NCI-H1436 treated with DMSO at 0.1 percent for 48 hours (cell line): ENCODE measurements at places on chromosomes 13 and 19.
A peak's percentile ranks its signal among the peaks of the same experiment; 100 is the strongest.

DNA sequence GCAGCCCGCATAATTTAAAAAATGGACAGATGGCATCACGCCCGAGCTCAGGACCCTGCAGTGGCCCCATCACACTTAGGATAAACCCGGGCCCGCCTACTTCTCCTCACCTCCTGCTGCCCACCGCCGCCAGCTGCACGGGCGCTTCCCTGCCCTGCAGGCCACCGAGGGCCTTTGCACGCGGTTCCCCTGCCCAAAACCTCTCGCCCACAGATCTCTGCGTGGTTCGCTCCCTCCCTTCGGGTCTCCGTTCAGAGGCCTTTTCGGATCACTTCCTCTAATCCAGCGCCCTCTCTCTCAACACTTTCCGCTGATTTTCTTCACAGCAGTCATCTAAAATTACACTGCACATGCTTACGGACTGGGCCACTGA is 1.8 kb downstream of the SHISA7 start:
- no peak for DNase-seq

GRCh38 chr19:48491793-48492123 is 19.9 kb downstream of the LMTK3 start:
- no peak for DNase-seq

DNA sequence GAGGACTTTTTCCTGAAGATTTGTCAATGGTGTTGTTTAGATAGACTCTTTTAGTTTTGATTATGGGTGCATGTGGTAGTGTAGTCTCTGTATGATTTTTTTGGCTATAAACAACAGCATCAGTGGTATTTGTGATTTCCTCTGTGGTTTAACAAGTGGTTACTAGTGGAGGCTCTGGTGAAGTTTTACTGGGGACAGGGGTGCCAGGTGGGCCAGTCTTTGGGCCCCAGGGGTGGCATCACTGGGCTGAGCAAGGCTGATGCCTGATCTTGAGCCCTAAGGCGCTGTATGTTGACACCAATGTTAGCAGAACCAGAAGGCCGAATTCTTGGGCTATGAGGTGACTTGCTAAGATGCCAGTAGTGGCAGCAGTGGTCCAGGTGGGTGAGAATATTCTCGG is 811.4 kb downstream of the DACH1 start:
- DNase-seq = no peak

- DNase-seq = no peak
Measured at GRCh38 chr13:90835826-90836225, 511.7 kb upstream of the MIR17HG start.

GRCh38 chr13:91572944-91573598 is 174.7 kb downstream of the GPC5 start:
- no peak for DNase-seq

GRCh38 chr19:4310247-4311121 is 6.1 kb downstream of the FSD1 start:
- no peak for DNase-seq

DNA sequence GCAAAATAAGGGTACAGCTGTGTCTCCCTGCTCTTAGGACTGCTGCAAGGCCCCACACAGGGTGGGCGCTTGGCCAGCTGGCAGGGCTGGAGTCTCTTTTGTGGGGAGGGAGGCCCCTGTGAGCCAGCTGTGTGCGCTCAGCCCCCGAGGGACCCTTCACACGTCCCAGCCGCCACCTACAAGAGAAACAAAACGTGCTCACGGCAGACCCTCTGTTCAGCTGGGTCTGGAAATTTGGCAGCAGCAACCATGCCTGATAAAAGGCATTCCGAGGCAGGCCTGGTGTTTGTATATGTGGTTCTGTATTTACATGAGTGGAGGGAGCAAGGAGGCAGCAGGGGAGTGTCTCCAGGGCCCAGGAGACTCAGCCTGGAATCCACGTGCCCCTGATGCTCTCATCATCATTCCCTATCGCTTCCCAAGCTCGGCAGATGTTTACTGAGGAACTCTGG is 49.7 kb downstream of the CRTC1 start:
- no peak for DNase-seq

GRCh38 chr13:113184568-113185440 is 23.7 kb downstream of the PCID2 start:
- DNase-seq = no peak

- DNase-seq = no peak
Measured at GRCh38 chr13:40152145-40152544, 496.7 kb downstream of the COG6 start.

GRCh38 chr13:62682788-62683187 is 1267.1 kb upstream of the PCDH20 start:
- DNase-seq = no peak

DNA sequence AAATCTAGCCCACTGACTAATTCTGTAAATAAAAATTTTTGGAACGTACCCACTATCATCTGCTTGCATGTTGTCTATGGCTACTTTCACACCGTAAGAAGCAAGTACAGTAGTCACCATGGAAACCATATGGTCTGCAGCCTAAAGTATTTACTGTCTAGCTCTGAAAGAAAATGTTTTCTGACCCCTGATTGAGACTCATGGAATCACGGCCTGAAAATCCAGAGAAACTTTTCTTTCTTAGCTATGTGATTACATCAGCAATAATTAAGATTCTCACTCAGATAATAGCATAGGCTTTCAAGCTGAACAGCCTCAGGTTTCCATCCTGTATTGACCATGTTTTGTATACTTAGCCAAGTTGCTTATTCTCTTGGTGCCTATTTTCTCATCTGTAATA is 264.6 kb downstream of the NHLRC3 start:
- DNase-seq = no peak

DNA sequence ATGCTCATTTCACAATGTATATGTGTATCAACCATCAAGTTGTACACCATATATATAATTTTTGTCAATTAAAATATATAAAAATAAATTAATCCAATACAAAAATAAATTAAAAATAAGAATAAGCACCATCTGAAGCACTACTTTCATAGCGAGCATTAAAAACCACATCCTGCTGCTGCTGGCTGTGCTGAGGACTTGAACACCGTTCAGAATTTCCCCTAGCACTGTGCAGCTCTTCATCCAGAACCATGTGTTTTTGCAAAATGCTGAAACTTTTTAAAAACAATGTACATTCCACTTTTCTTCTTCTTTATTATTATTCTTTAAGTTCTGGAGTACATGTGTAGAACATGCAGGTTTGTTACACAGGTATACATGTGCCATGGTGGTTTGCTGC is 40.0 kb upstream of the FOXO1 start:
- DNase-seq = no peak

DNA sequence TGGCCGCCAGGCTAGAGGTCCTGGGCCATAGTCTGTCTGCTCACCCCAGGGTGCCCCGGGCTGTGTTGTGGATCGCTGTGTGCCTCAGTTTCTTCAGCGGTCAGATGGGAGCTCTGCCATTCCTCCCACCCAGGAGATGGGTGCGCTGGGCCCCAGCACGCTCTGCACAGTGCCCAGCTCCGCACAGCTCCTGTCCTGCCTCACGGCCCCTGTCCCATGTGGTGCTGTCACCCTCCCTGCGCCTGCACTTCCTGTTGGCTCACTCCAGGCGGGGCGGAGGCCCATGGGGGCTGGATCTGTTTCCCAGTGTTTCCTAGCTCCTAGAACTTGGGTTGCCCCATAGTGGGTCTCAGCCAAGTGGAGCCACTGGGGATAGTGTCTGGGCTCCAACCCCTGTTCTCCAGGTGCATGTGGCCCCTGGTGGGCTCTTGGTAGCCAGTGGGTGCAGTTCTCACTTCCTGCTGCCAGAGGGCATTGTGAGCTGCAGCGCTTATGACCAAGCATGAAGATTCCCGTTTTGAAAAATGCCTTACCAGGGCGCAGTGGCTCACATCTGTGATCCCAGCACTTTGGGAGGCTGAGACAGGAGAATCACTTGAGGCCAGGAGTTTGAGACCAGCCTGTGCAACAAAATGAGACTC is 69.8 kb downstream of the KDM4B start:
- DNase-seq = no peak

DNA sequence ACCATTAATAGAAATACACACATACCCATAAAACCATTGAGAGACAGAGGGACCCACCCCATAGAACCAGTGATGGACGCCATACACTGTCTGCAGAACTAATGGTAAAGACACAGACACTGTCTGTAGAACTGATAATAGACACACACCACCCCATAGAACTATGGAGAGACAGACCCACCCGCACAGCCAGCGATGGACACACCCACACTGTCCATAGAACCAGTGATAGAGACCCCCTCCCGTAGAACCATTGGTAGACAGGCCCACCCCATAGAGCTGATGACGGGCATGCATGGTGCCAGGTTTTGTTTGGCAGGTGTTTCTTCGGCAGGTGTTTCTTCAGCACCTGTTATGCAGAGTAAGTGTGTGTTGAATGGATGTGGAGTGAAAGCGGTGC is 88.3 kb upstream of the TEX29 start:
- no peak for DNase-seq

GRCh38 chr13:33251131-33251661 is 34.4 kb downstream of the STARD13 start:
- DNase-seq = no peak

DNA sequence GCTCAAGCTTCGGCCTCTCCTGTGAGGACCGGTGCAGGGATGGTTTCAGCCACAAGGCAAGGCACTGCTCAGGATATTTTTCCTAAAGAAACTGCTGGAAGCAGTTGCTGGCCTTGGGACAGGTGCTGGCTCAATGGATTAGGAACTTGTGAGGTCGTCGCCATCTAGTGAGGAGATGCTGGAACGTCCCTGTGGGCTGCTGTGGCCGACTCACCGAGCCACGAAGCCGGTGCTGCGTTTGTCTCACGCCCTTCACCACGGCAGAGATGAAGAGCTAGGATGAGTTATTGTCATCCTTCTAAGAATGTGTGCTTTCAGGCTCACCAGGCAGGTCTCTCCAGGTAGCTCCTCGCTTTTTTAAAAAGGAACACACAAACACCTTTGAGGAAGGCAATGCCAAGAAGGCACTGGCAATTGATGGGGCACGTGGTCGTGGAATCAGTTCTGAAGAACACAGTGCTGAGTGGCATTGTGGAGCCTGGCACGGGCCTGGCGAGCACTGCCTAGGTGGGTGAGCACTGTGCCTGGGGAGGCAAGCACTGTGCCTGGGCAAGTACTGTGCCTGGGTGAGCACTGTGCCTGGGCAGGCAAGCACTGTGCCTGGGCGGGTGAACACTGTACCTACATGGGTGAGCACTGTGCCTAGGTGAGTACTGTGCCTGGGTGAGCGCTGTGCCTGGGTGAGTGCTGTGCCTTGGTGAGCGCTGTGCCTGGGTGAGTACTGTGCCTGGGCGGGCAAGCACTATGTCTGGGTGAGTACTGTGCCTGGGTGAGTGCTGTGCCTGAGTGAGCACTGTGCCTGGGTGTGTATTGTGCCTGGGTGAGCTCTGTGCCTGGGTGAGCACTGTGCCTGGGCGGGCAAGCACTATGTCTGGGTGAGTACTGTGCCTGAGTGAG is 140.4 kb downstream of the TEX29 start:
- peak; percentile 10 for DNase-seq

GRCh38 chr19:28468701-28469459 is 744.1 kb downstream of the UQCRFS1 start:
- DNase-seq = no peak

- no peak for DNase-seq
Measured at GRCh38 chr19:41908724-41909464, 19.4 kb downstream of the ERFL start.

- no peak for DNase-seq
Measured at GRCh38 chr13:66074018-66074615, 1156.0 kb downstream of the PCDH9 start.
